ENCODE measurements at places on chromosomes 12 and 14.

GRCh38 chr12:26767865-26768264, 65.1 kb downstream of the ITPR2 start:
- DNase-seq = no peak

GRCh38 chr14:26984311-26985177, 386.7 kb upstream of the NOVA1 start:
- DNase-seq = peak; percentile 31

GRCh38 chr12:96053476-96054243, 18.3 kb upstream of the LTA4H start:
- DNase-seq = no peak

GRCh38 chr12:112303799-112304198, 78.4 kb downstream of the HECTD4 start:
- DNase-seq = no peak

DNA sequence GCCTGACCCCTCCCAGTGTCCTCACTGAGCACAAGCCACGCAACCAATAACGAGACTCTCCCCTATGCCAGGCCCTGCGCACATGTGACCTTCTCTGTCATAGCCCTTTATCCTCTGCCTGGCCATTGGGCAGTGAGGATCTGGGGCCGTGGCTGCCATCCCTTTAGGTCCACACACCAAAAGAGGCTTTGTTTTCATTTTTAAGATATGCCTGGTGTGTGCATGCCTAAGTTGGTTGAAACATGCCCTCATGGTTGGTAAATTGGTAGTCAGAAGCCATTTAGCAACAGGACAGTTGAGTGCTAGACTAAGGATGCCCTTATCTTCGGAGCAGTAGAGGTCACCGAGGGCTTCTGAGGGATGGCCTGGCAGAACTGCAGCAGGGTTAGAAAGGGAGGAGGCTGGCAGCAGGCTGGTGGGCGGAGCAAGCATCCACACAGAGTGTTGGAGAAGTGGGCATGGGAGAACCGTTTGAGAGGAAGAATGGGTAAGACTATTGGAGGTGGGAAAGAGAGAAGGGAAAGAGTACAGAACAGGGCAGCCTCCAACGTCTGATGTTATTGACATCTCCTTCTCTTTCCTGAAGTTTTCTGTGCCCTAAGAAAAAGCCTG, 75.1 kb downstream of the SLC24A4 start:
- no peak for DNase-seq

- no peak for DNase-seq
These were observed 534.3 kb downstream of the SOX5 start for GRCh38 chr12:23415180-23415579.

All from skeletal muscle cell (primary cell).